ENCODE measurements at places on chromosomes 12 and 14.
A peak's percentile ranks its signal among the peaks of the same experiment; 100 is the strongest.

DNA sequence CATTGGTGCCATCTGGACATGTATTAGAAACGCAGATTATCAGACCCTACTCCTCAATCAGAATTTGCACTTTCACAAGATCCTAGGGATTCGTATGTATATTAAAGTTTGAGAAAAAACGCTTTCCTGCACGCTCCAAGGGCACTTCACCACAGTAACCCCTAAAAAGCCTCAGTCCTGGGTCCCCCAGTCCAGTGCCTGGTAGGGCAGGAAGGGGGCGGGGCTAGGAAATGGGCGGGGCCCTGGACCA, 369 bp downstream of the DEPDC4 start:
- DNase-seq, result peak; percentile 94

- no peak for DNase-seq
These were observed 263.1 kb upstream of the FOXN3 start for GRCh38 chr14:89680156-89680555.

GRCh38 chr14:103279142-103280025, 54.7 kb upstream of the EIF5 start:
- no peak for DNase-seq

DNA sequence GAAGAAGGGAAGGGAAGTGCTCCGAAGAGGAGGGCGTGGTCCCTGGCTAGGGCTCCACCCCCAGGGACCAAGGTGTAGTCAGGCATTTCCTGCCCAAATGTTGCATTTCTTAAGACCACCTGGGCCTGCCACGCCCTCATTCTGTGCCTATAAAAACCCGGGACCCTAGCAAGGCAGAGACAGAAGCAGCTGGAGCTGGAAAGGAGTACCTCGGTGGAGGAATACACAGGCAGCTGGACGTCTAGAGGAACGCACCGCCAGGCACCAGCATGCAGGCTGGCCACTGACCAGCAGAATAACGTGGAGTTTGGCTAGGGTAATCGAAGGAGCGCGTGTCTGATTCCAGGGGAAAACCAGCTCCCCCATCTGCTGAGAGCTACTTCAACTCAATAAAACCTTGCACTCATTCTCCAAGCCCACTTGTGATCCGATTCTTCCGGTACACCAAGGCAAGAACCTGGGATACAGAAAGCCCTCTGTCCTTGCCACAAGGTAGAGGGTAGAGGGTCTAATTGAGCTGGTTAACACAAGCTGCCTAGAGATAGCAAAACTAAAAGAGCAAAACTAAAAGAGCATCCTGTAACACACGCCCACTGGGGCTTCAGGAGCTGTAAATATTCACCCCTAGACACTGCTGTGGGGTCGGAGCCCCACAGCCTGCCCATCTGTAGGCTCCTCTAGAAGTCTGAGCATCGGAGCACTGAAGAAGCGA, 21.0 kb downstream of the CFL2 start:
- DNase-seq, result peak; percentile 1

- no peak for DNase-seq
These were observed 10.1 kb downstream of the TMEM179 start for GRCh38 chr14:104594310-104595046.

DNA sequence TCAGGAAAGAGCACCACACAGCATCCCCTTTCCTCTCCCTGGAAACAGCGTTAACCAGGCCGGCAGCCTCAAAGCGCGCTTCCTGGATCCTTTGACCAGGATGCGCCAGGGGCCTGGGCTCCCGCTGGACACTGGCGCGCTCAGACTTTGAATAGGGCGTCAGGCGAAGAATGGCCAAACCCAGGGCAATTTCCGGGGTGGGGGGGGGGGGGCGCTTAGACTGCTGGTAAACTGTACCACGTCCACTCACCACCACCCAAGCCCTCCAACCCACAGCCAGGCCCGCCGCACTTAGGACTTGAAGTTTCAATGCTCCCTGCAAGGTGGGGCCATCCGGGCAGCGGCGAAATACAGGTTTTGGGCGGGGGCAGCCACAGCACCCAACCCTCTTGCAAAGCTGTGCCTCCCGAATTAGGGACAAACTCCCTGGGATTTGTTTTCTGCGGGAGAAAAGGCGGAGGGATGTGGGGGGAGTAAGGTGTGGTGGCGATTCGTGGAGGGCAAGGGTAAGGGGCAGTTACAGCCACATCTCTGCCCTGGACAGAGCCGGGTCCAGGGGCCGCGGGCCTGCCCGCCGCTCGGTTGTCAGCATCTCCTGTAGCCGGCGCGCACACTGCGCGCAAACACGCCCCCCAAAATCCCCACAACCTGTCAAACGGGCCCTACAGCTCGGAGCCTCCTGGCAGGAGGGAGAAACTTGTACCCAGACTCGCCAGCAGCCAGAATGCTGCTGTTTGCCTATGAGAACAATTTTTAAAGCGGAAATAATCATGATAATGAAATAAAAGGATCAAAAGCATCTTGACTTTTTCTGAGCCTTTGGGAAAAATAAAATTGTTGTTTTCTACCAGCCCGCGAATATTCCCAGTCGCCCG, 958 bp downstream of the RTN1 start:
- no peak for DNase-seq

DNA sequence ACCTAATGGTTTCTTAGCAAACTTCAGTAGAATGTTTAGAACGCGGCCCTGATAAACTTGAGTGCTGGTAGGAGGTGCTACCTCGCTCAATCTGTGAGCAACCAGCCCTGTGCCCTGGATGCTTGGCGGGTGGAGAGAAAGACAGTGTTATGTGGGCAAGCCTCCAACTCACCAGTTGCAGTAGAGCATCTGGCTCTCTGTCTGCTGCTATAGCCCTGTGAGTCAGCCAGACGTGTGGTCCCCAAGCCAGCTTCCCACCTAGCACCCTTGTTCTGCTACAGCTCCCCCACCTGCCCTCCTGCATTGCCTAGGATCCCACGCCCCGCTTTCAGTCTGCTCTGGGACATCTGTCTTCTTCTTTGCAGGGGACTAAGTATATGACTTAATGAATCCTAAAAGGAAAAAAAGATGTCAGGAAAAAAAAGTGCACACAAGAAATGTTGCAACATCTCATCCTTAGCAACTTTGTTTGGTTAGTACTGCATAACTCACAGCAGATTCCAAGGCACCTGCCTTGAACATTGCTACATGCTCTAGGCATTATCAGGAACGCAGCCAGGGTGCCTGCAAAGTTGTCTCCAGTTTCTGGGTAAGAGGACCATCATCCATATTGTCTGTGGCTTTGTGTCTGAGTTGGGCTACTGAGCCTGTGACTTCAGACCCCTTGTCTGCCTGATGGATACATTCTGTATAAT, 13.6 kb downstream of the SNRNP35 start:
- no peak for DNase-seq

GRCh38 chr12:25995906-25996305, 37.4 kb downstream of the RASSF8 start:
- DNase-seq, result no peak

GRCh38 chr12:119594399-119594730, 791 bp downstream of the TMEM233 start:
- no peak for DNase-seq

- no peak for DNase-seq
These were observed 64.1 kb downstream of the SYNE3 start for GRCh38 chr14:95452176-95452892.

GRCh38 chr12:93777254-93777653, 100.1 kb downstream of the CRADD start:
- DNase-seq, result no peak

GRCh38 chr12:115035535-115036107, 351.6 kb upstream of the TBX3 start:
- no peak for DNase-seq

GRCh38 chr14:52422650-52423356, 108.7 kb downstream of the PTGER2 start:
- no peak for DNase-seq

DNA sequence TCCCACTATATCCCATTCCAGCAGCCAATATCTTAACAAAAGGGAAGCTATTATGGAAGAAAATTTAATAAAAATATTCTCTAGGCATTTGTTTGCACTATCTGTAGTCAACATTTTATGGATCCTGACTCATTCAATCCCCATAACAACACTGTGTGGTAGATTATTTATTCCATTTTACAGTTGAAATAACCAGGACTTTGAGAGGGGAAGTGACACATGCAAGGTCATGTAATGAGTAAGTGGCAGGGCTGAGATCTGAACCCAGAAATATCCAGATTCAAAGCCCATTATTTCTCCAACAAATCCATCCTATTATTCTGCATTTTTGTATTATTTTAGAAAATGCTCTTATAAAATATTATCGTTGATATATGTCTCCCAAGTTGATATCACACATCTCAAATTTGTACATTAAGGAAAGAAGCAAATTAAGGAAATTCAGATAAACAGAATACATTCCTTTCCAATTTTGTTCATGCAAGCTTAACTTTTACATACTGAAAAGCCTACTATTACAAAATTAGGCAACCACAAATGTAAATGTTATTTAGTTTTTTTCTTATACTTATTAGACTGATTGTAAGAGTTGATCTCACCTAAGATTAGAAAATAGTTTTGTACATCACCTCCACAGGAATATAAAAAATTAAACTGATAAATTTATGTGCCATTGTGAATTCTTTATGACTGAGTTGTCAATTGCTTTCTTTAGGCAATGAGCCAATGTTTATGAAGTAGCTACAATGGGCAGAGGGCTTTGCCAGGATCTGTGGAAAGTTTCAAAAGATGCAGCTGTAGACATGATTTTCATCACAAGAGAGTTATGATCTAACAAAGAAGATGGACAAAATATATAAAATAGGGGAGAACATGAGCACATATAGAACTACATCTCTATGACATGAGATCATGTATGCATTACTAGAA, 55.1 kb upstream of the E2F7 start:
- no peak for DNase-seq

GRCh38 chr14:81330619-81331122, 69.5 kb downstream of the STON2 start:
- no peak for DNase-seq

- no peak for DNase-seq
These were observed 11.6 kb upstream of the CCDC85C start for GRCh38 chr14:99615497-99616157.

GRCh38 chr14:82445810-82446570, 912.3 kb upstream of the SEL1L start:
- DNase-seq, result no peak

GRCh38 chr14:54108481-54109471, 152.2 kb upstream of the BMP4 start:
- DNase-seq, result no peak

GRCh38 chr14:100386846-100387245, 63.7 kb downstream of the SLC25A47 start:
- no peak for DNase-seq

GRCh38 chr14:91835197-91835919, 32.0 kb downstream of the TC2N start:
- DNase-seq, result peak; percentile 12

DNA sequence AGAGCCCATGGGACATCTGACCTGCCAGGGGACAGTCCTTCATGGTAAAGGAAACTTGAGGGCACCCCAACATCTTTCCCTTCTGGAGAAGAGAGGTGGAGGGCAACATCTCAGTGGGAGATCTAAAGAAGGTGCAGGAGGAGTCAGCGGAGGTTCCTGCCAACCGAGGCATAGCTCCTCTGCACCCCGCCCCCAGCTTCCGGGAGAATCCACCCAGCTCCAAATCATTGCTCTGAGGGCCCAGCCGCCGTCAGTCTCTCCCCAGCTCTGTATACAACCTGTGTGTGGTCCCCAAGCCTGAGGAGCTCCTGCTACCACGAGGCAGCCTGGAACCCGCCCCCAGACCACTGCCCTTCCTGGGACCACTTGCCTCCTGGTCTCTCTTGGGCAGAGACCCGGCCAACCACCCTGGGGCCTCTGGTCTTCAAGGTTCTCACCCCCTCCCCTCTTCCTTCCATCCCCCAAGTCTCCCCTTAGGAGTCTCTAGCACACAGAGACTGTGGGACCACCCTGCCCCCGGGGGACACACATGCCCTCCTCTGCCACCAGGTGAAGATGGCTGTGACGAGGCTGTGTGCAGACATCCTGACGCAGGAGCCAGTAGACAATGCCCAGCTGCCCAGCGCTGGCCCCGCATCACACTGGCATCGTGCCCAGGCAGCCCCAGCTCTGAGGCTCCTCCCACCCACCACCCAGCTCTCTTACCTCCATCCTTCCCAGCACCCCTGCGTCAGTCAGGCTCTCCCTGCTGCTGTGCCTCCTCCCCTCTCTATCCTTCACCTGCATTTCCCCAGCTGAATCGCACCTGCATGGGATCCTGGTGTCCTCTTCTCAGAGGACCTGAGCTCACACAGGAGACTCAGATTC, 13.0 kb upstream of the NUDT14 start:
- no peak for DNase-seq

DNA sequence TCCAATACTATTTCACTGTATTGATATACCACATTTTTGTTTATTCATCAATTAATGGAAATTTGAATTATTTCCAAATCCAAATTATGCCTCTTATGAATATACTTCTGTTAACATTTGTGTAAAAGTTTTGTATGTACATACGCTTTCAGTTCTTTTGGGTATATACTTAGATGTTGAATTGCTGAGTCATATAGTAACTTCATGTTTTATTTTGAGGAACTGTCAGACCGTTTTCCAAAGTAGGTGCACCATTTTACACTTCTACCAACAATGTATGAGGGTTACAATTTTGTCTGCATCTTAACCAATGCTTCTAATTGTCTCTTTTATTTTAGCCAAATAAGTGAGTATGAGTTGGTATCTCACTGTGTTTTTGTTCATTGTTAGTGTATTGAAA, 10.2 kb upstream of the CCER1 start:
- DNase-seq, result no peak

DNA sequence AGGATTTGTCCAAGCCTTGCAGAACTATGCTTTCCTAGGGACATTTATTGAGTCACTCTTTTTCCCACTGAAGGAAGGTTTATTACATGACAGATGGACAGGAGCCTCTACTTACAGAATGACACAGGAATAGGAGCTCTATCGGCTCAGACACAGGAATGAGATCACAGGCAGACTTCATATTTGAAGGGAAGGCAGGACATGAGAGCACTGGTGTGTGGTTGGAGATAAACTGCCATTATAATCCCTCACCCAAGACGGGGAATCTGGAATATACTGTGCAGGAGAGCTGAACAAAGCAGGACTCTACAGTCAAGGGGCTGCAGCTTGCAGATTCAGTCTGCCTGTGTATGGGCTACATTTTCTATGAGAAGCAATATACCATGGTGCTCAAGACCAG, 26.8 kb upstream of the IL22 start:
- no peak for DNase-seq

DNA sequence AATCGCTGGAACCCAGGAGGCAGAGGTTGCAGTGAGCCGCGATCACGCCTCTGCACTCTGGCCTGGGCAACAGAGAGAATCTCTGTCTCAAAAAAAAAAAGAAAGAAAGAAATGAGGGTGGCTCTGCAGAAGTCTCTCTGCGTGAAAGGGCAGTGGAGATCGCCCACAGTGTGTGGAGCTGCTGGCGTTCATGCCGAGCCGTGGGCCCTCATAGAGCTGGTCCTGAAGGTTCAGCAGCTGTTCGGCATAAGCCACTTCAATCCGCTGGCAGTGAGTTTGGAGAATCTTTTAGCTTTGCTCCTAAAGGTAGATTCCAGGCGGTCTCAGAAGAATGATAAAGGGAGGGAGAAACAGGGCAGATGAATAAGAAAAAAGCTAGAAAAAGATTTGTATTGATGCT, 36.7 kb upstream of the ATP2A2 start:
- DNase-seq, result no peak

GRCh38 chr12:66156654-66157053, 13.1 kb downstream of the TMBIM4 start:
- no peak for DNase-seq
